ENCODE measurements at places on chromosomes 1 and 21.
A peak's percentile ranks its signal among the peaks of the same experiment; 100 is the strongest.

- DNase-seq = no peak
These were observed 12.2 kb downstream of the DSTYK start for GRCh38 chr1:205199090-205199930.

GRCh38 chr1:232568331-232568852, 61.5 kb downstream of the SIPA1L2 start:
- DNase-seq = no peak

- no peak for DNase-seq
These were observed 525.6 kb downstream of the PTBP2 start for GRCh38 chr1:97247196-97247595.

DNA sequence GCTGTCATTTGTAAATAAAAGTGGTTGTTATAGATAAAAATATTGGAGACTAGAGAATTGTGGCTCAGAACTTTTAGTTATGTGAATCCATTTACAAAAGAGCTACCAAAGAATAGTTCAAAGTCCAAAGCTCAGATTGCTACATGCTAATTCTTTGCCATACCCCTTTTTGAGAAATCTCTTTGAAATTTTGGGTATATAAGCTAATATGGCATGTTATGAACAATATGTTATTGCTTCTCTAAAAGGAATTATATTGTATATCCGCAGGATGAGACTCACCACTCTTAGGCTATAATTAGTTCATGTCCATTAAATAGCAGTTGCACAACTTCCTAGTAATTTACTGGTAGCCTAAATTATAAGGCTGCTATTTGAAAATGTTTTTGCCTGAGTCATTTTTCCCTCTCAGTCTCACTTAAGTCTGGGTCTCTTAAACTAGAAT, 178.0 kb downstream of the ZNF281 start:
- DNase-seq = no peak

DNA sequence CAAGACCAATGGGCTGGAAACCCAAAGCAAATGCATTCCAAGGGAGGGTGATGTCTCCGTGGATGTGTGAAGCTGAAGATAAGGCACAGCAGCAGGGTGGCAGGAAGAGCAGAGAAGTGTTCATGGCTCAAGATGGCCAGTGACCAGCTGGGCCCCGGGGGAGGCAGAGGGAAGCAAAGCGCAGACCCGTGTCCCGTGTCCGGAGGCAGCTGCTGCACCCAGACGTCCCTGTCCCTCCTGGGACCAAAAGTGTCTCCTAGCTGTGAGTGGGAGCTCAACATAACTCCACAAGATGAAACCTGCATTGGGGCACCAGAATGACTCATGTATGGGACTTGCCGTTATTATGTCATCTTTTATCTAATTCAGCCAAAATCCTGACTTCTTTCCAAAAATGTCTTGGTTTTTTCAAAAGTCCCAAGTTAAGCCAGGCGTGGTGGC, 118.2 kb downstream of the RIPK4 start:
- DNase-seq = no peak

DNA sequence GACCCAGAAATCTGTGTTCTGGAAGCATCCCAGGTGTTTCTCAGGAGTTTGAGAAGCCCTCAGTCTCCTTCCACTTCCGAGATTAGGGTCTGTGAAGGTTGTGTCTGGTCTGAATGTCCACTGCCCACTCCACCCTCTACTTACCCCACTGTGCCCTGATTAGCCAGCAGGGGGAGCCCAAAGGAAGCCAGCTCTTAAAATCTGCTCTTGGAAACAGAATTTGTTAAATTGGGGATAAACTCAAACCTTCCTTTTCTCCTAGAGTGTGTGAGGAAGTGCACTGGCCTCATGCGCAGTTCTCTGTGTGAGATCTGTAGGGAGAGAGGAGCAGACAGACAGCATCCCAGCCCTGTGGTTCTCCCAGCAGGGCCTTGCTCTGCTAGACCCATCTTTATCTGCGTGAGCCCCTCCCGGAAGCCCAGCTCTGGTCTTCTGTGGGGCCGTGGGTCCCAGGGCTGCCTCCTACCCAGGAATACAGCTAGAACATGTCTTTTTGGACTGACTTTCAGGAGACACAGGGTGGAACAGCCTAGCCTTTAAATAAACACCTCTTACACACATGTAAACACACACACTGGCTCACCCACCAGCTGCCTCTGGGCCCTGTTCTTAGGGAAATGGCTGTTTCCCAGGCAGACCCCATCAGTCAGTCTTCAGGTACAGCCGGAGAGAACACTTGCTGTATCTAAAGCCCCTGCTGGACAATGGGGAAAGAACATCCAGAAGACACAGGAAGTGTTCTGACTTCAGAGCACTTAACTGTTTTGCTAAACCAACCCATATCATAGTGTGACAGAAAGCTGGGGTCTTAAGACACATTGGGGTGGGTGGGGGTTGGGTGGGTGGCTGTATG, 52.2 kb downstream of the SMYD2 start:
- peak; percentile 0 for DNase-seq

DNA sequence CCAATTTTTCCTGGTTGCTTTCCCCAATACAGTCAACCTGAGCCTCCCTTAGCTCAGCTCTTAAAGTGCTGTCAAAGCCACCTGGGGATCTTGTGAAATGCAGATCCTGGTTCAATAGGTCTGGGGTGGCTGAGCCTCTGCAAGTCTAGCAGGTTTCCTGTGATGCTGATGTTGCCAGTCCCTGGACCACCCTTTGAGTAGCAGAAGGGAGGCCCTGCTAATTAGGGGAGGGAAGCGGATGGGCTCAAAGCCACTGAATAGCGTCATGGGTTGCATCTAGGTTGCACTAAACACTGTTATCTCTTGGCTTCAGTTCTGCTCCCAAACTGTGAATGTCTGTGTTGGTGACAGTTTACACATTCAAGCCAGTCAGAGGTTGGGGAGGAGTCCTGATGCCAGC, 127.2 kb downstream of the KAZN start:
- no peak for DNase-seq

DNA sequence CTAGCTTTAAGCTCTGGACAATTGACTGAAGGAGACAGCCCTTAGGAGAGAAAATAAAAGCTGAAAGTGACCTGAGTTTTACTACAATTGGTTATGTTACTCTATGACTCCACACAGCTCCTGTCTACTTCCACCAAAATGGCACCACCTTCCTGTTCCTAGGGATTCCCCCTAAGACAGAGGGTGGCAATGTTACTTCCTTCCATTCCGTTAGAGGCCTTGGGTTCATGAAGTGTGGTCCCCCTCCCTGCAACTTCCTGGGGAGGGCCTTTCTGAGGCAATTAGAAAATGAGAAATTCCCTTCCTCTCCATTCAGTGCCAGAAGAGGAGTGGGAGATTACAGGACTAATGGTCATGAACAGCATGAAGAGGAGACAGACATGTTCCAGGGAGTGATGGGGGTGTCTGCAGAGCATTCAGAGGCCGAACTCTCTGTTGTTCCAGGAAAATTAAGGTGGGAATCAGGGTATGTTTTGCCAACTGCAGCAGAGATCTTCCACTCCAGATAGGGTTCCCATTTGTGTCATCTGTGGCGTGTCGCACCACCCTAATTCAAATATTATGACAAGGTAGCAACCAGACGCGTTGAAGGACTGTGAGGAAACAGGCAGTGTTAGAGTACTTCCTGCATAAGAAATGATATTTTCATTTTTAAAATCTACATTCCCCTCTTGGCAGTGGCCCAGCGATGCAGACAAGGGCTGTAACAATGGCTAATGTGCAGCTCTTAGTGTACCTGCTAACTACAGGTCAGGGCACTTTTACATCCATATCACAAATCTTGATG, 53.1 kb upstream of the TRIM67 start:
- DNase-seq = no peak

DNA sequence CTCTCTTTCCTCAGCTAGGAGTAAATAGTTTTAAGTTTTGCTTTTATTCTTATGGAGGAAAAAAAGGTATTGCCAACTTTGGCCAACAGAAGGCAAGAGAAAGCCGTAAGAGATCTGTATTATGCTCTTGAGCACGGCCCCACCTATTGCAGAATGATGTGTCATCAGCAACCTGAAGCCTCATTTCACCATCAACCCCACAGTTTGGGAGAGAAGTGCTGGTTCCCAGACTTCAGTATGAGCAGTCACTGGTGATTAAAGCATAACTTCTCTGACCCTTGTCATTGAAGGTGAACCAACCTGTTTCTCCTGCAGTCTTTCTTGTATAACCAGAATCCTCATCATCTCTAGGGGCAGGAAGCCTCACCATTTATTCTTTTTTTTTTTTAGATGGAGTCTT, 100.2 kb downstream of the SIPA1L2 start:
- no peak for DNase-seq

DNA sequence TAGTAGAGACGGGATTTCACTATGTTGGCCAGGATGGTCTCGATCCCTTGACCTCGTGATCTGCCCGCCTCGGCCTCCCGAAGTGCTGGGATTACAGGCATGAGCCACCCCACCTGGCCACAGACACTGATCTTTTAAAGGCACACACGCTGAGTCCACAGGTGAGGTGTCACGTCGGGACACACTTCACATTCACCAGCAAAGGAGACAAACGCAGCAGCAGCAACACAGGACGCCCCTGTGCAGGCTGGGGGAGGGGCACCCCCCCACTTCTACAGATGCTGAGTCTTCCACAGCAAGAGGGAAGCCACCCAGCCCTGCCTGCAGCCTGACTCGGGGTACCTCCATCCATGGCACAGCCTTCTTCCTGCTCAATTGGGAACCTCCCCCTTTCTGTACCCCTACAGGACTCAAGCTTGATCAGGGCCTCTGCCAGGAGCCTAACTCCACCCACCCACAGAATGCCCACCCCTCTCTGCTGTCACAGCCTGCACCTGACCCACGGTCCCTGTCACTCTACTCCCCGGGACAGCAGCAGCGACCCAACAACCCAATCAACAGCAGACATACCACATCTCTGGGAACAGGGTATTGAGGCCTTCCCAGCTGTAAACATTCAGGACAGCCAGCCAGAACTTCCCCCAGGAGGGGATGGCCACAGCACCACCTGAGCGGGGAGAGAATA, 9.5 kb downstream of the LSS start:
- DNase-seq = no peak

GRCh38 chr1:246837418-246838117, 94.2 kb downstream of the AHCTF1 start:
- DNase-seq = no peak

Data from NCI-H526 treated with DMSO at 0.1 percent for 48 hours (cell line).